Uterus (tissue), 4 donors: ENCODE measurements at places on chromosomes 3 and 15. TPM values are rescaled to one million over a fixed set of nuclear protein-coding genes. Genes with fewer than 3 reads are reported as not detected.

ROBO1 gene
- 12.9 TPM for total RNA-seq

- H3K36me3 ChIP-seq: no peaks in the 10 kb centered on the region
- no peak for DNase-seq
- peaks cover 5% of the 10 kb centered on the region for H3K4me1 ChIP-seq
- peaks cover 7% of the 10 kb centered on the region for H3K27me3 ChIP-seq
- no peak overlapping the region for H3K27ac ChIP-seq
- no peak overlapping the region for H3K4me3 ChIP-seq
Observed at GRCh38 chr15:40591389-40591788, 2.7 kb upstream of the KNL1 start.

DNA sequence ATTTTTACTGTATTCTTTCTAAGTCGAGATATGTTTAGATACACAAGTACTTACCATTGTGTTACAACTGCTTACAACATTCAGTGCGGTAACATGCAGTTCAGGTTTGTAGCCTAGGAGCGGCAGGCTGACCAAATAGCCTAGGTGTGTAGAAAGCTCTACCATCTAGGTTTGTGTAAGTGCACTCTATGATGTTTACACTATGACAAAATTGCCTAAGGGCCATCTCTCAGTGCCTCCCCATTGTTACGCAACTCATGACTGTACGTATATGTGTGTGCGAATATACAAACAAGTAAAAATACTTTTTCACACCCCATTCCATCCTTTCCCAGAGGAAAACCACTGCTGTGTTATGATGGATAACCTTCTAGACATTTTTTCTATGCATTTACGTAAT, 44.3 kb downstream of the PXYLP1 start:
- no peak overlapping the region for H3K4me3 ChIP-seq
- H3K36me3 ChIP-seq: no peaks in the 10 kb centered on the region
- no peaks in the 10 kb centered on the region for H3K4me1 ChIP-seq
- H3K27me3 ChIP-seq: no peaks in the 10 kb centered on the region

GRCh38 chr15:76107169-76107568, 47.4 kb downstream of the TMEM266 start:
- no peaks in the 10 kb centered on the region for H3K27me3 ChIP-seq
- DNase-seq: no peak
- H3K4me3 ChIP-seq: no peak overlapping the region
- no peak overlapping the region for H3K27ac ChIP-seq

- H3K36me3 ChIP-seq: no peaks in the 10 kb centered on the region
- no peaks in the 10 kb centered on the region for H3K4me1 ChIP-seq
- no peak overlapping the region for H3K4me3 ChIP-seq
Observed at GRCh38 chr3:135078283-135078682, 283.2 kb downstream of the EPHB1 start.

GRCh38 chr3:108130236-108130635, 39.4 kb upstream of the CD47 start:
- no peak overlapping the region for H3K4me3 ChIP-seq
- no peaks in the 10 kb centered on the region for H3K27me3 ChIP-seq
- H3K36me3 ChIP-seq: no peaks in the 10 kb centered on the region
- no peak for DNase-seq

- no peaks in the 10 kb centered on the region for H3K4me1 ChIP-seq
- no peak overlapping the region for H3K4me3 ChIP-seq
- no peaks in the 10 kb centered on the region for H3K27me3 ChIP-seq
Observed at GRCh38 chr3:113287803-113288648, 76.7 kb downstream of the BOC start.

DNA sequence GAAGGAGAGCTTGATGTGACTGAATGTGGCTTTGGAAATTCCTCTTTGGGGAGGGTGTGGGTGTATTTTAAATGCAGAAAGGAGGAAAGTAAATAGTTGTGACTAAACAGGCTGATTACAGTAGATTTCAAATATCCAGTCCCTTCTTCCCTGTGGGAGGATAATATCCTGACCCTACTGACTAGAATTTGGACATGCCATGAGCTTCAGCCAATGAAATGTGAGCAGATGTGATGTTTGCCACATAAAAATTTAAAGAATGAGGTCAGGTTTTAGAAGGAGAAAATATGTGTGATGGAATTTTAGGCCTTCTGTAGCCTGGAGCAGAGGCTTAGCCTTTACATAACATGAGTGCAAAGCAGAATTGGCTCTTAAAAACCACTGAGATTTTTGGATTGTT, 1218.9 kb downstream of the ROBO2 start:
- no peak overlapping the region for H3K4me3 ChIP-seq
- no peak overlapping the region for H3K27ac ChIP-seq
- H3K27me3 ChIP-seq: no peaks in the 10 kb centered on the region
- no peaks in the 10 kb centered on the region for H3K4me1 ChIP-seq

DNA sequence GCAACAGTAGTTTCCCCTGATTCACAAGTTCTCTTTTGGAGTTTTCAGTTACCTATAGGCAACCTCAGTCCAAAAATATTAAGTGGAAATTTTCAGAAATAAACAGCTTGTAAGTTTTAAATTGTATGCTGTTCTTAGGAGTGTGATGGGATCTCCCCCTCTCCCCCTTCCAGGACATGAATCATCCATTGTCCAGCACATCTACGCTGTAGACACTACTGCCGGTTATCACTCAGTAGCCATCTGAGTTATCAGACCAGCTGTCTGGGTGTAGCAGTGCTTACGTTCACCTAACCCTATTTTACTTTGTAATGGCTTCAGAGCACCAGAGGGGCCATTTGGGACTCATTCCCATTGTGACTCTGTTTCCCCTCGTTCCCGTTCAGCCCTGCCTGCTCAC, 96.7 kb upstream of the PLXNA1 start:
- no peak for DNase-seq
- no peaks in the 10 kb centered on the region for H3K27me3 ChIP-seq
- H3K27ac ChIP-seq: no peak overlapping the region
- H3K4me1 ChIP-seq: no peaks in the 10 kb centered on the region
- no peaks in the 10 kb centered on the region for H3K36me3 ChIP-seq

DNA sequence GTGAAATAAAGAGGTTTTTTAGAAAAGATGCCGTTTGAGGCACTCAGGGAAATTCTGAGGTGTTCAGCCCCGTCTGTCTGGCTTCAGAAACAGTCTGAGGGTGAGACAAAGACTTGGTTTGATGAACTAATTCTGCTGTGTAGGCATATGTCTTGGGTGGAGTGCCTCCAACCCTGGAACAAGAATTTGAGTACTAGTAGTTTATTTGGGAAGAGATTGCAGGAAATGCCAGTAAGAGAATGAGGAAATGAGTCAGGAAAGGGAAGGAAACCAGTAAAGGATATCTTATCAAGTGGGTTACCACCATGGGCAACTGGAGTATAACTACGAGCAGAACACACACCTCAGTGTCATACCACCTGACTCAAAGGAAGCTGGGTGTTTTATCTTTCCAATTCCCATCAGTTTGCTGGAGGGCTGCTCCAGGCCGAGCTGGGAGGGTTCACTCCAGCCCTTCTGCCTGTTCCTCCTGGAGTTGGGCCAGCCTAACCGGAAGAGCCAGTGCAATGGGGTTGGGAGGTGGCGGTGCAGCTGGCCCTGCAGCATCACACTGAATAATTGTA, 75.3 kb downstream of the TGFBR2 start:
- H3K27me3 ChIP-seq: no peaks in the 10 kb centered on the region
- H3K27ac ChIP-seq: peak overlapping the region; percentile 86
- H3K4me3 ChIP-seq: no peak overlapping the region
- no peaks in the 10 kb centered on the region for H3K36me3 ChIP-seq

- H3K4me3 ChIP-seq: no peak overlapping the region
- H3K27me3 ChIP-seq: no peaks in the 10 kb centered on the region
- no peaks in the 10 kb centered on the region for H3K36me3 ChIP-seq
- DNase-seq: no peak
Observed at GRCh38 chr3:12681943-12682390, 18.1 kb upstream of the RAF1 start.

- H3K4me3 ChIP-seq: no peak overlapping the region
- H3K36me3 ChIP-seq: no peaks in the 10 kb centered on the region
- no peaks in the 10 kb centered on the region for H3K27me3 ChIP-seq
Observed at GRCh38 chr3:126913524-126913923, 69.4 kb upstream of the PLXNA1 start.

- H3K4me1 ChIP-seq: no peaks in the 10 kb centered on the region
- peak overlapping the region; percentile 82 for H3K27ac ChIP-seq
- no peak for DNase-seq
Observed at GRCh38 chr3:177443469-177443868, 246.2 kb upstream of the TBL1XR1 start.

DNA sequence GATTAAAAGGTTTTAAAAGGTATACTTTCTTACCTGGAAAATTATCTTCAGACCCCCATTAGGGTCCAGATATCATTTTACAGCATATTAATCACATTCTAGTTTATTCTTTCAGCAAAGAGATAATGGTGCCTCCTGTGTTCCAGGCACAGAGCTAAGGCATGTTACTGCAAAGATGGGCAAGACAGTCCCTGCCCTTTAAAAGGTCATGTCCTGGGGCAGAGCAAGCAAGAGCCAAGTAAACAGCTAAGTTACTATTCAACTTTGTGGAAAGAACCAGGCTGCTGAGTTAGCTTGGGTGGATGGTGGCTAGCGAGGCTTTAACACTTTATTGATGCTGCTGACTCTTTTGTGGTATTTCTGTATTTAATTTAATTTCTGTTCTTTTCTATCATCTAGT, 75.0 kb downstream of the LRRC28 start:
- no peaks in the 10 kb centered on the region for H3K27me3 ChIP-seq
- H3K27ac ChIP-seq: no peak overlapping the region
- H3K4me3 ChIP-seq: no peak overlapping the region
- H3K4me1 ChIP-seq: no peaks in the 10 kb centered on the region

DNA sequence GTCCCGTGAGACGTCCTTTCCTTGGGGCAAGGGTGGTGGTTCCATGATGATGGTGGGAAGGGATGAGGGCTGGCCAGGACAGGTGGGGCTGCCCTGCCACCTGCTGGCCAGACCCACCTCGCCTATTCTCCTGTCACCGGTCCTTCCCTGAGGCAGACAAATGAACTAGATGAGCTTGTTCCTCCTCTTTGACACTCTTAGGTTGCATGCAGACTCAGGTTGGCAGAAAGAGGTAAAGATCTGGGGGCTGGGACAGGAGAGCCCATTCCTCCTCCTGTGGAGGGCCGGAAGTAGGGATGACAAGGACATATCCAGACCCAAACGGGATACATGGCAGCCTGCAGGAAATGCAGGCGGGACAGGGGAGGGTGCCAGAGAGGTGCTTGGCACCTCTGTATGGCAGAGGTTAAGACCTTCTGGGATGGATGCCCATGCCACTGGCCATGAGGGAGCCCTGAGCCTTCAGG, 38.6 kb downstream of the ACSBG1 start:
- DNase-seq: no peak
- H3K4me1 ChIP-seq: no peaks in the 10 kb centered on the region
- H3K36me3 ChIP-seq: no peaks in the 10 kb centered on the region
- H3K4me3 ChIP-seq: no peak overlapping the region

- DNase-seq: no peak
- no peaks in the 10 kb centered on the region for H3K36me3 ChIP-seq
- no peak overlapping the region for H3K27ac ChIP-seq
- no peaks in the 10 kb centered on the region for H3K4me1 ChIP-seq
- no peak overlapping the region for H3K4me3 ChIP-seq
Observed at GRCh38 chr3:109900783-109901182, 563.4 kb upstream of the DPPA4 start.

DNA sequence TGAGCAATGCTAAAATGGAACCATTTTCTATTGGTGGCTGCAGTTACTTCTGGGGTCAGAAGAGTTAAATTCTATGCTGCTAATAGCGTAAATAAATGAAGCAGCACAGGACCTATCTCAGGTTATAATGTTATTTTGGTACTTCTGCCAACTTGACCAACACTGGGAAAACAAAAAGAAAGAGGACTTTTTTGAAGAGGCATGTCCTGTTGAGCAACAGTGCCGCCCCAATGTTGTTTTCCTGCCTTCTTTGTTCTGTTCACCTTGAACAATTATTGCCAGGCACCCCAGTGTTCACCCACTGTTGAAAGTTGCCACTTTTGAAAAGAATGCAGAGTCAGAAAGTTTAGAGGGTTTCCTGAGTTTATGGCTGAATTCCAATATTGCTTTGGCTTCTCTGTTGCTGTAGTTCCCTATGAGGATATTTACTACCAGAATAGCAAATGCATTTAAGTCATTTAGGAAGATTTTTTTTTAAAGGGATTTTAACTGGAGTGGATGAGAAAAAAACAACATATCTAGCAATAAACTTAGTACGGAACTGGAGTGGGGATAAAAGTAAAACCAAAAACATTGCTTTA, 679.0 kb upstream of the DPPA4 start:
- no peaks in the 10 kb centered on the region for H3K27me3 ChIP-seq
- no peak overlapping the region for H3K27ac ChIP-seq
- DNase-seq: no peak
- no peak overlapping the region for H3K4me3 ChIP-seq
- H3K4me1 ChIP-seq: no peaks in the 10 kb centered on the region

GRCh38 chr15:63860155-63860554, 26.4 kb upstream of the HERC1 start:
- H3K27me3 ChIP-seq: no peaks in the 10 kb centered on the region
- no peaks in the 10 kb centered on the region for H3K36me3 ChIP-seq
- H3K27ac ChIP-seq: no peak overlapping the region
- no peak for DNase-seq
- peaks cover 6% of the 10 kb centered on the region for H3K4me1 ChIP-seq

GRCh38 chr15:101732772-101733171, 8.5 kb upstream of the TARS3 start:
- H3K4me1 ChIP-seq: no peaks in the 10 kb centered on the region
- no peaks in the 10 kb centered on the region for H3K27me3 ChIP-seq
- H3K36me3 ChIP-seq: no peaks in the 10 kb centered on the region
- H3K27ac ChIP-seq: no peak overlapping the region

- H3K27ac ChIP-seq: no peak overlapping the region
- H3K4me3 ChIP-seq: no peak overlapping the region
- H3K27me3 ChIP-seq: no peaks in the 10 kb centered on the region
- no peaks in the 10 kb centered on the region for H3K4me1 ChIP-seq
Observed at GRCh38 chr3:154844863-154845262, 235.3 kb upstream of the MME start.

DNA sequence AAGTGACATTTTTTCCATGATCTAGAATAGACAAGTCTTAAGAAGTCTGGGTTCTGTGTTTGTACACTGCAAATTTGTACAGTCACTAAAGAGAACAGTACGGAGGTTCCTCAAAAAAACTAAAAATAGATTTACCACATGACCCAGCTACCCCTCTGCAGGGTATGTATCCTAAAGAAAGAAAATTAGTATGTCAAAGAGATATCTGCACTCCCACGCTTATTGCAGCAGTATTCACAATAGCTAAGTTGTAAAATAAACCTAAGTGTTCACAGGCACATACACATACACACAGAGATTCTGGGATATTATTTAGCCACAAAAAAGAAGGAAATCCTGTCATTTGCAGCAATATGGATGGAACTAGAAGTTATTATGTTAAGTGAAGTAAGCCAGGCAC, 120.4 kb downstream of the ZIC1 start:
- no peak for DNase-seq
- no peaks in the 10 kb centered on the region for H3K27me3 ChIP-seq
- H3K4me1 ChIP-seq: no peaks in the 10 kb centered on the region
- H3K36me3 ChIP-seq: no peaks in the 10 kb centered on the region
- H3K4me3 ChIP-seq: no peak overlapping the region
